Progenitor cell of endocrine pancreas (in vitro differentiated cells): ENCODE measurements at places on chromosomes 5 and 9.

- no peak for DNase-seq
Measured at GRCh38 chr5:88483964-88484672, 215.5 kb upstream of the TMEM161B start.

GRCh38 chr9:108130905-108131304 is 641.3 kb upstream of the KLF4 start:
- no peak for DNase-seq

GRCh38 chr5:115309751-115310370 is 13.4 kb upstream of the CCDC112 start:
- DNase-seq, result no peak

GRCh38 chr5:142455856-142456255 is 131.0 kb upstream of the SPRY4 start:
- no peak for DNase-seq

DNA sequence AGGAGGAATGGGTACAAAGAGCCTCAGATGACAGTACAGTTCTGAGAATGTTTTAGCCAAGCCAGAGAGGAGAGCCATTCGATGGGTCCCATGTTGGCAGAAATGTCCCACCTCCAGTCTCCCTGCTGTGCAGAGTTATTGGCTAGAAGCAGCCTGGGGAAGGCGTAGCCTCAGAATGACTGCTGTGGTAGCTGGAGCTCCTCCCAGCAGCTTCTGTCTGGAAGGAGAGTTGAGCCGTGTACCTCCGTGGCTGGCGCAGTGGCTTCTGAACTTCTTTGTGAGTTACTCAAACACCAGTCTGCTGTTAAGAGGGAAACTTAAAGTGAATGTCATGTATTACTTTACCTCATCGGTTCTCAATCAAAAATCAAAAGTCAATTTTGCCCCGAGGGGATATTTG is 193.3 kb upstream of the SNX2 start:
- no peak for DNase-seq

DNA sequence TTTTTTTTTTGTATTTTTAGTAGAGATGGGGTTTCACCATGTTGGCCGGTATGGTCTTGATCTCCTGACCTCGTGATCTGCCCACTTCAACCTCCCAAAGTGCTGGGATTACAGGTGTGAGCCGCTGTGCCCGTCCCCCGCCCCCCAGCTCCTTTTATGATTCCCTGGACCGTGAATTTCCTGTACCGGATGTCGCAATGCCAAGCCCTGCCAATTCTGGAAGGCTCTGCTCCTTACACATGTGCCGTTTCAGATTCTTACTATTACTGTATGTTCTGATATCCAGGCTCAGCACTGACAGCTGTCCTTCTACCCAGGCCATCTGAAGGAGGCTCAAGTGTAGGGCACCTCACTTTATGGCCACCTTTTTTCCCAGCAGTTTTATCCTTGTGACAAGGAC is 100.1 kb downstream of the PLCXD3 start:
- DNase-seq, result no peak

GRCh38 chr9:22097707-22098106 is 88.6 kb upstream of the CDKN2B start:
- DNase-seq, result no peak

GRCh38 chr9:650362-650761 is 191.1 kb upstream of the DMRT1 start:
- DNase-seq, result no peak

DNA sequence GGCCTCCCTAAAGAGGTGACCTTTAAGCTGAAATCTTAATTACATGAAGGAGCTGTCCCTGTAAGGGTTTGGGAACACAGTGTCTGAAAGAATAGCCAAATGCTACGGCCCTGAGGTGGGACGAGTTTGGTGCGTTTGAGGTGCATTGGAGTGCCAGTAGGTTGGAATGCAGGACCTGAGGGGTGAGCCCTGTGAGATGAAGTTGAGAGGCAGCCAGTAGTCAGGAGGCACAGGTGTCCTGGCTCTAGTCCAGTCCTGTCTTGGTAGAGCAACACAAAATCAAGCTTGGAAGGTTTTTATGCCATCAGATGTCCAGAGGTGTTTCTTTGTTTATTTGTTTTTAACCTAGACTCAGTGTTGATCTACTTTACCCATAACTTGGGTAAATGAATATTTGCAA is 108.5 kb downstream of the ARHGAP26 start:
- no peak for DNase-seq

- DNase-seq, result no peak
Measured at GRCh38 chr5:72347801-72348308, 27.7 kb downstream of the PTCD2 start.

DNA sequence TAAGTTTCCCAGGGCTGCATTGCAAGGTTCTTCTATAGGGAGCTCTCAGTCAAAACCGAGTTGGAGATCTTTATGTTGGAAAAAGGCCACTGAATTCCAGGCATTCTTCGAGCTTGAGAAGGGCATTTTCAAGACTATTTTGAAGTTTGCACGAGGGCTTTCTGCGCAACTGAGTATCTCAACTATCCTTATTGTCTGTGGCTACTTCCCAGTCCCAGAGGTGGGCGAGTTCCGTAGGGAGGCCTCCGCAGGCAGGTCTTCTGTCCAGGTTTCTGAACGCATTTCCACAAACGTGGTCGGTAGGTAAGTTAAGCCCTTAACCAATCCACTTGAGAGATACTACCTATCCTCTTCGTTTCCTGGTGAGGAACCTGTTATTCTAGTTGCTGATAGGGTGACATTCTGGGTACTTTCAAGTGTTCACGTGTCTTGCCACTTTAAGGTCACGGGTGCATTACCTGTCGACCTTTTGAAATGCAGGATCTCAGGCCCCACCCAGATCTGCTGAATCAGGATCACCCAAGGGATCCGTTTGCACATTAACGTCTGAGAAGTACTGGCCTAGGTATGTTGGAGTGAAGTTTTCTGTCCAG is 51.4 kb upstream of the TJP2 start:
- DNase-seq, result no peak

- DNase-seq, result no peak
Measured at GRCh38 chr9:5446451-5447236, 3.7 kb upstream of the CD274 start.

GRCh38 chr9:6575324-6576034 is 70.0 kb downstream of the GLDC start:
- no peak for DNase-seq

GRCh38 chr5:139038613-139039305 is 159.4 kb downstream of the SIL1 start:
- no peak for DNase-seq

GRCh38 chr9:137365552-137366444 is 57.2 kb downstream of the EXD3 start:
- no peak for DNase-seq

- no peak for DNase-seq
Measured at GRCh38 chr5:120413686-120414085, 50.4 kb upstream of the PRR16 start.

- DNase-seq, result no peak
Measured at GRCh38 chr5:147485046-147485445, 24.8 kb downstream of the DPYSL3 start.

- no peak for DNase-seq
Measured at GRCh38 chr5:1106385-1107166, 5.3 kb downstream of the SLC12A7 start.

DNA sequence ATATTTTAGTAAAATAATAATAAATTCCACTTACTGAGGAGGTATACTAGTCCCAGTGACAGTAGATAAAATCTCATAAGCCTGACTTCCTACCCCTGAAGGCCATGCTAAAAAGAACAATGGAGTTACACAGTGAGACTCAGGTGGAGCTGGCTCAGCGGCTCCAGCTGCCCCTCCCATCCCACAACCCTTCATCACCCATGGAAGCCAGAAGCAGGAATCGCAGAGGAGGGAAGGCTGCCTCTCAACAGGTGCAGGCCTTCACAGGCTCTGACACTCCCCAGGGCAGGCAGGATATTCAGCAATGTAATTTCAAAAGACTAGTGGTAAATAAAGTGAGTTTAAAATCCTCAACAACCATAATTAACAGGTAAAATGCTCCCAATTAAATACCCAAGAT is 67.5 kb downstream of the FANCC start:
- DNase-seq, result no peak

- no peak for DNase-seq
Measured at GRCh38 chr5:5418006-5418405, 4.5 kb upstream of the ICE1 start.

DNA sequence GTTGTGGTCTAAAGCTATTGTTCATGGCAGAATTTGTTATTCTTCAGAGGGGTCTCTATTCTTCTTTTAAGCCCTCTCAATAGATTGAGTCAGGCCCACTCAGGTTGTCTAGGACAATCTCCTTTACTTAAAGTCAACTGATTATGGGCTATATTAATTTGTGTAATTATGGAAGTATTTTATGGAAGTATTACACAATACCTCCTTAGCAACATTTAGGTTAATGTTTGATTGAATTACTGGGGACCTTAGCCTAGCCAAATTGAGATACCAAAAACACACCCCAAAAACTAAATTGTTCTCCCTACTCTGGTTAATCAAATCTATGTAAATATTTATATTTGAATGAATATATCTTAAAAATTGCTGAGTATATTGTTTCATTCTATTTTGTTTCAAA is 347.1 kb upstream of the GRIN3A start:
- no peak for DNase-seq

GRCh38 chr9:92738661-92739081 is 26.0 kb downstream of the BICD2 start:
- no peak for DNase-seq

GRCh38 chr9:96519787-96520186 is 69.8 kb downstream of the HABP4 start:
- DNase-seq, result no peak

DNA sequence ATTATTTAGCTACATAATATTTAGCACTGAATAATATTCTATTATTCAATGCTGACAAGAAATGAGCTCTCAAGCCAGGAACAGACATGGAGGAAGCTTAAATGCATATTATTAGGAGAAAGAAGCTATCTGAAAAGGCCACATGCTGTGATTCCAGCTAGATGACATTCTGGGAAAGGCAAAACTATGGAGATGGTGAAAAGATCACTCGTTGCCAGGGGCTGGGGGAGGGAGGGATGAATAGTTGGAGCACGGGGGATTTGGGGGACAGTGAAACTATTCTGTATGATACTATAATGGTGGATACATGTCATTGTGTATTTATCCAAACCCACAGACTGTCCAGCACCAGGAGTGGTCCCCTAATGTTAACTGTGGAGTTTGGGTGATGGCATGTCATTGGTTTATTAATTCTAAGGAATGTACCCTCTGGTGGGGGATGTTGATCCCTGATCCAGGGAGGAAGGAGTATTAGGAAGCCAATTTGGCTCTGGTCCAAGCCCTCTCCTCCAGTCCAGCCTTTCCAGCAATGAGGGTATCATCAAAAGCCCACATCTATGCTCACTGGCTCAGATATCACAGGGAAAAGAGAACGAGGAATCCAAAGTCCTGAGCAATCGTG is 162.5 kb downstream of the COL23A1 start:
- no peak for DNase-seq
